Stimulated activated CD4-positive, alpha-beta T cell treated with anti-CD3 and anti-CD28 coated beads, Interleukin-12 subunit alpha, Interleukin-12 subunit beta, amount 100 ng/mL, for 24 hours (primary cell): ENCODE measurements at places on chromosomes 4 and X.
A peak's percentile ranks its signal among the peaks of the same experiment; 100 is the strongest.

- peak; percentile 22 for DNase-seq
Measured at GRCh38 chr4:36399762-36400353, 118.4 kb downstream of the DTHD1 start.

- DNase-seq: no peak
Measured at GRCh38 chr4:123102897-123103471, 180.6 kb upstream of the NUDT6 start.

DNA sequence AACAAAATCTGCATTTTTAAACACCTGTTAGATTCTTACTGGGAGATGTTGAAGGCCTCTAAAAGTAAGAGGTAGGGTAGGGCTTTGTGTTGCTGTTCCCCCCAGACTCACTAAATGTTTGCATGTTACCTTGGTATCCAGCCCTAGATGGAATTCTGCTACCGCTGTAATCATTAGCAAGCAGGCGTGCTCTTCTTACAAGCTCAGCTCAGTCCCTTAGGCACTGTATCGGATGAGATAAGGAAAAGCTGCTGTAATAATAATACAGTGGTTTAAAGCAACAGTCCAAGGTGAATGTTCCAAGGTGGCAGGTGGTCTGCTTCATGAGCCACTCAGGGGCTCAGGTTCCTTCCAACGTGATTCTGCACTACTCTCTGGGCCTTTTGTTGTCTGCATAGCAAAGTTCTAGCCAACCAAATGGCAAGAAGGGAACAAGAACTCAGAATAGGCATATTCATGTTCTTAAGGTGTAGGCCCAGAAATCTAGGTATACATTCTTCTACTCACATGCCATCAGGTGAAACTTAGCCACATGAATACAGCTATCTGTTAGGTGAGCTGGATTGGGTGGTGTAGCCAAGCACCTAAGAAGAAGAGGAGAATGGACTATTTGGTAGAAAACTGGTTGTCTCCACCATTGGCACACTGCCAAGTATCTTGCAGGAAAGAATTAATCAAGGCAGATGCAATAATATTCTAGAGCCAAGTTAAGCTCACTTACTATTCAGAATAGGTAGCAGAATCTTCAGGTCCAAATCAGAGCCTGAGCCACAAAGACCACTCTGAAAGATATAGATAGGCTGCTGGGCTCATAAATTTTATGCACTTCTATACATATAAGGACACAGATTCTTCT is 46.0 kb downstream of the COQ2 start:
- DNase-seq: no peak

GRCh38 chr4:169493164-169493524 is 119.2 kb downstream of the NEK1 start:
- no peak for DNase-seq

- no peak for DNase-seq
Measured at GRCh38 chr4:182143086-182143821, 99.9 kb upstream of the TENM3 start.

DNA sequence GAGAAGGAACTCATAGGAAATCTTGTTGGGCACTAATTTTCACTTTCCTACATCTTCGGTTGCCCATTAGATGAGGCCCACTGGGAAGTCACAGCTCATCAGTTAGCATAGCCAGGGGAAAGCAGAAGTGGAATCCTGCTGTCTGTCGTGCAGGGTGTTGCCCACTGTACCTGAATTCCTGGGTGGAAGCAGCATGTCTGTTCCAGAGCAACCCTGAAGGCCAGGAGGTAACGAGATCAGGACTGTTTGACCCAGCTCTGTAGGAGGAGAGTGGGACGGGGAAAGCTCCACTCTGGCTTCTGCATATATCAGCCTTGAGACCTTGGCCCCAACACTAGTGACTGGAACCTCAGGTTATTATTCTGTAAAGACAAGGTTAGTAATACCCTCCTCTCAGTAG is 296.1 kb downstream of the EVC2 start:
- DNase-seq: no peak
